Hematopoietic multipotent progenitor cell treated with erythropoietin and hydrocortisone succinate and interleukin-3 and kit ligand, for 17 days (in vitro differentiated cells): ENCODE measurements at places on chromosomes 16 and 17.

DNA sequence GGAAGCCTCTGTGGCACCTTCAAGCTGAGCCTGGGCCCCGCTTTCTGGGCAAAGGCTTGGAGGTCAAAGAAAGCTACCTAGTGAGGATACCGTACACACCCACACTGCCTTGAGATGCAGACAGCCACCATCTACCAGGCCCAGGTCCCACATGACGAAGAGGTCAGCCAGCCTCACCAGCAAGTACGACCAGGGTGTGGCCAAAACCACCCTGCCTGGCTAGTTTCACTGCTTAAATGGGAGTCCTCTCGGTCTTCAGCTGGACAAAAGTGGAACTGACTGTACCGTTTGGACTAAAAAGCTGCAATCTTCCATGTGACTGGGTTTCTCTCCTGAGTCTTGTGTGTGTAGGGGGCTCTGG, 21.6 kb downstream of the VASN start:
- no peak for DNase-seq

DNA sequence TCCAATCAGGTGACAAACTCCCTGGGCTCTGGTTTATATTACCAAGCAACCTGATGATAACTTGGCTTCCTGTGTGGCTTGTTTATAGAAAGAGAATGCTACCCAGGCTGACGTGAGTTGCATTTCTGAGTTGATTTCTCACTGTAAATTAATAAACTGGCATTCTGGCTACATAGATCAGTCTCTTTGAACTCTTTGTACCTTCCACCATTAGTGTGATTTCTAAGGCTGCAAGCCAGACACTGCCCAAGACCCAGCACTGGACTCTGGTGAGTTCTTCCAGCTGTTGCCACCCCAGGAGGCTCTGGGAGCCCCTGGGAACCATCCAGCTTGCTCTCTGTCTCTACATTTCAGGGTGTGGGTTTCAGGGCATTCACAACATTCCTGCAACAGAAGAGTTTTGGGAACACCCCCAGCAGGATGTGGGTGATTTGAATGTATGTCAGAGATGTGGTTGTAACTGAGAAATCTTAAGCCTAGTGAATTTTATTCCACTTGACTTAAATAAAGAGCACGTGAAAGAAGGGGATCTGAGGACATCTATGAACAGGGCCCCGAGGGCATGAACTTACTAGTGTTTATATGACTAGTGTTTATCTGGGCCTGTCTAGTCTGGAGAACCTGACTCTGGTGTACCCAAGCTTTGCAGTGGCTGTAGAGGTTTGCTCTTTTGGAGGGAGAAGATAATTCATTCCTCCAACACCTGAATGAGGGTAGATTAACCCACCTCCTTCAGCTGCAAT, 30.3 kb upstream of the LRRC37A start:
- DNase-seq: peak; percentile 6

- DNase-seq: no peak
Measured at GRCh38 chr16:30187971-30188561, 4.7 kb downstream of the CORO1A start.

GRCh38 chr16:30458561-30459394, 13.1 kb upstream of the SEPHS2 start:
- DNase-seq: no peak

DNA sequence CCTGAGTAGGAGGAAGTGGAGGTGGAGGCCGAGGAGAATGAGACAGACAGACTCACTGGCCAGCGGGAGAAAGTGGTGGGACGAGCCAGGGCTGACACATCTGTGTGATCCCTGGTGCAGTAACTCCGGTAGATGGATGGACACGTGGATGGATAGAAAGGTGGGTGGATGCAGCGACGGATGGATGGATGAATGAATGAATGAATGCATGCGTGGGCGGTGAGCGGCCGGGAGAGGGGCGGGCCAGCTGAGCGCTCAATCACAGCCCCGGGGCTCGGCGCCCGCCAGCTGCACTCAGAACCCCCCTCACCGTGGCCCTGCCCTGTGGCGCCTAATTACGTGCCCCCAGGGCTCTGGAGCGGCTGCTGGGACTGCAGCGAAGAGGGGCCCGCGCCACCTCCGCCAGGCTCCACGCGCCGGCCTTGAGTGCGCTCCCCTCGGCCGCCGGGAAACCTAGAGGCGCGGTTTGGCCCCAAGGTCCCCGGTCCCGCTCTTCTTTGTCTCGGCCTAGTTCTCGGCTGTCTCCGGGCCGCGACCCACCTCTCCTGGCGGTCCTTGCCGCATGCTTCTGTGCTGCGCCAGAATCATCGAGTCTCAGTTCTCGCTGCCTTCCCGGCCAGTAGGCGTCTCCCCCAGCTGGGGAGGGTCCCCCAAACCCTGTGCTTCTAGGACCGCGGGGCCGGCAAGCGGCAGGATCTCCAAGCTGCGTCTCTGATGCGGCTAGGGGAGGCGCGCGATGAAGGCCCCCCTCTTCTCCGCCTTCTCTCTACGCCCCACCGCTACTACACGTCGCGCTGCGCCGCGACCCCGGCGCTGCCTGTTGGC, 41.0 kb downstream of the RAI1 start:
- no peak for DNase-seq

DNA sequence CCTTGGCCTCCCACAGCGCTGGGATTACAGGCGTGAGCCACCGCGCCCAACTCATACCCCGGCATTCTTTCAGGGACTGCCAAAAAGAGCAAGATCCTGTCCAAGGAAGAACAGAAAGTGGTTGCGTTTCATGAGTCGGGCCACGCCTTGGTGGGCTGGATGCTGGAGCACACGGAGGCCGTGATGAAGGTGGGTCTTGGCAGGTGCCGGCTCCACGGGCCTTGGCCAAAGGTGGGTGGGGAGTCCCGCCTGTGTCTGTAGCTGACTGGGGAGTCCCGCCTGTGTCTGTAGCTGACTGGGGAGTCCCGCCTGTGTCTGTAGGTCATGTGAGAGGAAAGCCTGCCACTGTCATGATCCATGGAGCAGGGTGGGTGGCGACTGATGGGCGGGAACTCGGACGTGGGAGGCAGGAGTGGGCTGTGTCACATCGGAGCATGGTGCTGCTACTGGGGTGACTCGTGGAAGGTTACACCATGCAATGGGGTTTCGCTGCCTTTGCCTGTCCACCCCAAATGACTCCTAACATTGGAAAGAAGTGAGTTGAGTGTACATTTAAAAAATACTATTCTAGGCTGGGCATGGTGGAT, 10.0 kb upstream of the RPL13 start:
- no peak for DNase-seq

- DNase-seq: no peak
Measured at GRCh38 chr16:14202697-14203096, 131.6 kb downstream of the MRTFB start.

DNA sequence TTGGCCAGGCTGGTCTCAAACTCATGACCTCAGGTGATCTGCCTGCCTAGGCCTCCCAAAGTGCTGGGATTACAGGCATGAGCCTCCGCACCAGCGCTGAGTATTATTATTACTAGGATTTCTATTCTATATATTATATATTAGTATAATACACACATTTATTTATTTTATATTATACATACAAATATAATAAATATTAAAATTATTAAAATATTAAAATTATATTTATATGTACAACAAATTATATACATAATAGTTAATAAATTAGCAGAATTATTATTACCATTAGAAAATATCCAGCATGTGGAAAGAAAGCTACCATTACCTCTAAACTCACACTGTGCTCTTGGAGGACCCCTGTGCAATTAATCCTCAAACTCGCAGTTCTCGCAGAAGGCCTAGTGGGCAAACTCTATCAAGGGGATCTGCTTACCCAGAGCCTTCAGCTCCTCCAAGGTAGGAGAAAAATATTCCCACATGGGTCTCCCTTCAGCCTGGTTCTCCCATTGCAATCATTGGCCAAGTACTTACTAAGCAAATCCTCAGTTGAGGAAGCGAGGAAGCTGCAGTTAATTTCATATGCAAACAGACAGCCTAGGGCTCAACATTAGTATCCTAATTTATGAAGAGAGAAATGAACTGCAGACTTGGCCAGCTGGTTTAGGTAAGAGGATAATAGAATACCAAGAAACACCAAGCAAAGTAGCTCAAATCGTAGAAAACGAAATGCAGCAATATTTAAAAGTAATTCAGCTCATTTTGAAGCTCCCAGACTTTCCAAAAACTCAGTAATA, 241.4 kb upstream of the IRX5 start:
- no peak for DNase-seq

- no peak for DNase-seq
Measured at GRCh38 chr17:78446833-78447232, 68.4 kb downstream of the PGS1 start.

DNA sequence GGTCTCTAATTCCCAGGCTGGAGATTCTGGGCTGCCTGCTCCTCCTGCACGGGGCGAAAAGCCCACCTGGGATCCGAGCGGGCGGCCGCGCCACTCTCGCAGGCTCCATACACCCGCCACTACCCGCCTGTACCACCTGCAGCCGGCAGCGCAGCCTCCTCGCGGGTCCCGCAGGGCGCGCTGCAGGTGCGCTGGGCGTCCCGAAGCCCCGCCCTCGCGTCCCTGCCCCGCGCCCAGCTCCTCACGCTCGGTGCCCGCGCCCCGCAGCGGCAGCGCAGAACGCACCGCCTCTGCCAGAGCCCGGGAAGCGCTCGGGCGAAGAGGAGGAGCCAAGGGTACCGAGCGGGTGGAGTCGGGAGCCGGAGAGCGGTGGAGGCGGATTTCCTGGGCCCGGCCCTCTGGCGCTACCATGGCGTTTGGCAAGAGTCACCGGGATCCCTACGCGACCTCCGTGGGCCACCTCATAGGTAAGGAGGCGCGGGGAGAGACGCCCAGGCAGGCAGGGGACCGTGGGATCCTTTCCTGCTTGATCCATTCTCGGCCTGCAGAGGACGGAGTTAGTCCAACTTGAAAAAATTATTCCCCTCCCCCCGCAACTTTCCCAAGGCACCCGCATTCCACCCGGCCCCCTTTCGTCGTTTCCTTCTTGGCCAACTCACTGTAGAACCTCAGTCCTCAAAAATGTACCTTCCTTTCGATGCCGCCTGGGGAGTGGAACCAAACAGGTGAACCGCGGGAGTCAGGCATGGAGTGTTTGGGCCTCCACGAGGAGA, at the start of gene TOM1L1:
TOM1L1 (plus strand) TSS at position 396 of the 773 bp plus-strand sequence; CDS start at position 410, 14 bp downstream.
- DNase-seq: peak; percentile 22

GRCh38 chr16:29991571-29991904, 3.9 kb downstream of the HIRIP3 start:
- DNase-seq: no peak

DNA sequence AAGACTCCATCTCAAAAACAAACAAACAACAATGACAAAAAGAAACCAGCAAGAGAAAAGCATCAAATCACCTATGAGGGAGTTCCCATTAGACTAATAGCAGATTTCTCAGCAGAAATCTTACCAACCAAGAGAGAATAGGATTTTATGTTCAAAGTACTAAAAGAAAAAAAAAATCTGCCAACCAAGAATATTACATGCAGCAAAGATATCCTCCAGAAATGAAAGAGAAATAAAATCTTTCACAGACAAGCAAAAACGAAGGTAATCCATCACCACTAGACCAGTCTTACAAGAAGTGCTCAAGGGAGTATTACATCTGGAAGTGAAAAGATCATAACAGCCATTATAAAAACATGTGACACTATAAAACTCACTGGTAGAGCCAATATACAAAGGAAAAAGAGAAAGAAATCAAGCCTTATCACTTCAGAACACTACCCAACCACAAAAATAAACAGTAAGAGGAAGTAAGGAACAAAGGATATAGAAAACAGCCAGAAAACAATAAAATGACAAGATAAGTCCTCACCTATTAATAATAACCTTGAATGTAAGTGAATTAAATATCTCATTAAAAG, 66.3 kb downstream of the STX8 start:
- no peak for DNase-seq

DNA sequence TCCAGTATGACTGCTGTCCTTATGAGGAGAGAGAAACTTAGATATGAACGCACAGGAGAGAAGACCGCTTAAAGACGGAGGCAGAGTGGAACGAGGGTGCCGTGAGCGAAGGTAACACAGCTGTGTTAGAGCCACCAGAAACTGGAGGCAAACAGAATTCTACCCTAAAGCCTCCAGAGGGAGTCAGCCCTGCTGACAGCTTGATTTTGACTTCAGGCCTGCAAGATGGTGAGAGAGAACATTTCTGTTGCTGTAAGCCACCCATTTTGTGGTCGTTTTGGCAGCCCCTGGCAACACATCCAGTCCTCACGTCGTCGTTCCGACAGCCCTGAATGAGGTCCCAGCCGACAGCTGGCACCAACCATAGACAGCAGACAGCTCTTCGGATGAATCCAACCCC, 2.8 kb upstream of the SPATA2L start:
- no peak for DNase-seq

- DNase-seq: no peak
Measured at GRCh38 chr16:2697401-2697948, 15.2 kb downstream of the KCTD5 start.

DNA sequence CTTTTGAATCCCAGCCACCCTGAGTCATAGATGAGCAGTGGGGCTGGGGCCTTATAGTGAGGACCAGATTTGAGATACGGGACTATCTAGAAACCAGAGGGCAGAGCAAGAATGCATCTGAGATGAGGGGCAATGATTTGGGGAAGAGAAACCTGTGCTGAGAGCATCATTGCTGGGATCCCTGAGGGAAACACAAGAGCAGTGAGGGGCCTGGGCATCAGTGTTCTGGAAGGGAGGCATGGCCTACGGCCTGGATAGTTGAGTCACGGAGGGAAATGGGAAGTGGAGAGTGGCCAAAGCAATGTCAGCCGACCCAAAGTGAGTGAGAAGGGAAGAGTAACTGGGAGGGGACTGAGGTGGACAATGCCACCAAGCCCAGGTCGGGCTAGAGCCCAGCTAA, 5.2 kb downstream of the CAMTA2 start:
- no peak for DNase-seq

GRCh38 chr17:71068408-71068750, 899.0 kb downstream of the KCNJ2 start:
- DNase-seq: no peak

- no peak for DNase-seq
Measured at GRCh38 chr16:11589198-11589550, 2.5 kb upstream of the LITAF start.
